ENCODE measurements at places on chromosomes 7 and 10.

- DNase-seq: no peak
Observed at GRCh38 chr7:29444267-29444666, 119.4 kb upstream of the PRR15 start.

GRCh38 chr7:23467291-23467805 lies 2.9 kb downstream of the IGF2BP3 start:
- no peak for DNase-seq

GRCh38 chr10:130022511-130023299 lies 58.6 kb upstream of the EBF3 start:
- no peak for DNase-seq

- DNase-seq: no peak
Observed at GRCh38 chr10:71887743-71888142, 36.7 kb upstream of the PSAP start.

- DNase-seq: no peak
Observed at GRCh38 chr7:67021260-67021659, 24.6 kb downstream of the TYW1 start.
